NCI-H2227 treated with DMSO at 0.1 percent for 48 hours (cell line): ENCODE measurements at places on chromosomes 3 and 15.

DNA sequence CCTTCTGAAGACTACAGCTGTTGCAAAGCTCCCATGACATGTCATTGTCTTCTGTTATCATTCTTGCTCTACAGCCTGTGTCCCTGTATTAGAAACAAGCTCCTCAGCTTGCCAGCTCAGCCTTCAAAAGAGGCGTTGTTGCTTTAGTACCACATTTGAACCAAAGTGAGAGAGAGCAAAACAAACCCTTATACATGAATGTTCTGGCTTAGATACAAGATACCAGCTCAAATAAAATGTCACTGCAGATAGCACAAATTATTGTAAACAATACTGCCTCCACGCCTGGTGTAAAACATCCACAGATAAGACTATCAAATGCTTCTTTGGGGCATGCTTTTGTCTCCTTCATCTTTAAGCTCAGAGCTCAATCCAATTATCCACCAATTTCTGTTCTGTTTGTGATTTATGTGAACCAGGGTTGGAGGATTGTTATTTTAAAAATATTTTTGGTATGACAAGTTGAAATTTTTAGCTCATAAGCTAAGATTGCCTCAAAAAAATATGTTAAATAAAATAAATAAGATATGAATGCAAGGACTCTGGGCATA lies 403.6 kb upstream of the CDIN1 start:
- no peak for DNase-seq

DNA sequence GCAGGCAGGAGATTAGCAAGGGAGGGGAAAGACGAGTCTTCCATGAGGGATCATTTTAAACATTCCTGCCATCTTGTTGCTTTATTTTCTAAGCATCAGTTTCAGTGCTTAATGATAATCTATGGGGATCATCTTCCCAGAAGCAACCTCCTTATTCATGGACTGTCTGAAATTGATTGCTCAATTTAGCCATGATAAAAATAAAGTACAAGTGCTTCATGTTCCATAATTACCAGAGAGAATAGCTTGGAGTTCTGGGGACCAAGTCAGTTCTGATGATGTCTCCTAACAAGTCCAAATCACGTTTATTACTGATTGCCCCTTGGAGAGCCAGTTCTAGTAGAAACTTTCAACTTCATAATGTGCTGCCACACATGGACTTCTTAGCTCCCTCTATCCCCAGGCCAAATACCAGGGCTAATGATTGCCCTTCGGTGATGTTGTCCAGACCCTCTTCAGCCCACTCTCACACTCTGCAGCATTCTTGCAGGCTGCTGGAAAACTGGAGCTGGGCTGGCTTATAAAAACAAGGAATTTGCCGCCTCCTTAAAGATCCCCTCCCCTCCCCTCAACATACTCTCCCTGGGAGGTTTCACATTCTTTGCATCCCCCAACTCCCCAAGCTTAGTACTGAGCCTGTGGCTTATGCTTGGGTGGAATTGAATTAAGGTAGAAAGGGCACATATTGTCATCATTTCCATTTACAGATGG lies 222.1 kb upstream of the ADAMTS9 start:
- no peak for DNase-seq

GRCh38 chr15:65772930-65773329 lies 19.2 kb downstream of the DENND4A start:
- no peak for DNase-seq

DNA sequence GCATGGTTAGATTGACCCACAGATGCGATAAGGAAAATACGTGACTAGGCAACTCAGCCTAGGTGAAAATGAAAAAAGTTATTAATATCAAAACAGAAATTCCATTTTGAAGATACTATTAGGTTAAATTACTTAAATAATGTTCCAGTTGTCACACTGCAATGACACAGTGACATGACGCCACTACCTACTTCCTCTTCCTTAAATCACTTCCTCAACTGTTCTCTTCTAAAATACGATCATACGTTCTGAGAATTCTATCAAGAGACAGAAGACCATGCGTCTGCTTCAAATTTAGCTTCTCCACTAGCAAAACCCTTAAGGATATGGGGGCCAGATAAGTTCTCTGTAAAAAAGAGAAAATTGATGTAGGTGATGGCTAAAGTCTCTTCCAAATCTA lies 18.2 kb downstream of the CMTM6 start:
- no peak for DNase-seq

GRCh38 chr3:21642433-21642832 lies 108.6 kb downstream of the ZNF385D start:
- DNase-seq, result no peak

GRCh38 chr3:42052132-42052483 lies 39.0 kb upstream of the TRAK1 start:
- DNase-seq, result no peak

- no peak for DNase-seq
Observed at GRCh38 chr15:36805278-36805677, 225.9 kb downstream of the CDIN1 start.

- DNase-seq, result no peak
Observed at GRCh38 chr3:58073301-58074108, 65.3 kb downstream of the FLNB start.

- no peak for DNase-seq
Observed at GRCh38 chr3:42764561-42765295, 8.3 kb downstream of the CCDC13 start.

DNA sequence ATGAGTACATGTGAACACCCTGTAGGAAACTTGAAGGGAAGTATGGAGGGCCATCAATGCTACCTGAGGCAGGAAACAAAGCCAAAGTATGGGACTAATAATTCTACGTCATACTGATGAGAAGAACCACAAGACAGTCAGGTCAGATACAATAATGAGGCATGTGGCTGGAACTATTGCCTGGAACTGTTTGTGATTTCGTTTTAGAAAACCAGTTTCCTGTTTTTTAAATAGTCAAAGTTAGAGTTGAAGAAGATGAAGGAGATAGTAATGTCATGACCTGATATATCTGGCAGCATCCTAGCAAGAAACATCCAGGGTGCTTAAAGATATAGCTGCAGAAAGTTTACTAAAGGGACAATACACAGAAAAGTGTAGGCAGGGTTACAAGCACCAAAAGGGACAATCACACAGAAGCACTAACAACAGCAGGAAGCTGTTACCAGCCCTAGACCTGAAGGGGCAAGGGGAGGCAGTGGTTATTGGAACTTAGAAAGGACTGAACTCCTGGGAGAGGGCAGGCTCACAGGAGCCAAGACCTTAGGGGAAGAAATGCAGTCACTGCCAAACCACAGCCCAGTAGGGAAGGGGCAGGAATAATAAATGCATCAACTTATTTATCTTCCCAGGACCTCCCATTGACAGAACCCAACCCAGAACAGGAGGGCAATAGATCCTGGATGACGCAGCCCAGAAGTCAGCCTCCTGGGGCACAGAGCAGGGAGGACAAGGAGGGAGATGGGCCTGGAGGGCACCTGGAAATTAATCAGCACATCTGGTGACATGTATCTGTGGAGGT lies 302.1 kb upstream of the STT3B start:
- no peak for DNase-seq

DNA sequence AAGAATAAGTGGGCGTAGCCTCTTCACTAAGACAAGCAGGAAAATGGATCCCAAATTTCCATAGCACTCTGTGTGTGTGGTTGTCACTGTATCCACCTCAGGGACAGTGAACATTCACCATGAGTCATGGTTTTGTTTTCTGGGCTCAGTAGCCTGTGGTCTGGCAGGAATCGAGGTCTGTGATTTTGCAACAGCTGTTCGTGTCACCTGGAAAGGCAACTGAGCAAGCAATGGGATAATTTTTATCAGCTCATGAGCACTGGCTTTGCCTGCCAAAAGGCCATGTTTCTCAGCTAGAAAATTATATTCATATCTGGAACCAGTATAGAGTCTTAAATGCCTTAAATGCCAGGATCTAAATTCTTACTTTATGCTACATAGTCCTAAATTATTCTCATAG lies 60.9 kb downstream of the STRIT1 start:
- DNase-seq, result no peak

DNA sequence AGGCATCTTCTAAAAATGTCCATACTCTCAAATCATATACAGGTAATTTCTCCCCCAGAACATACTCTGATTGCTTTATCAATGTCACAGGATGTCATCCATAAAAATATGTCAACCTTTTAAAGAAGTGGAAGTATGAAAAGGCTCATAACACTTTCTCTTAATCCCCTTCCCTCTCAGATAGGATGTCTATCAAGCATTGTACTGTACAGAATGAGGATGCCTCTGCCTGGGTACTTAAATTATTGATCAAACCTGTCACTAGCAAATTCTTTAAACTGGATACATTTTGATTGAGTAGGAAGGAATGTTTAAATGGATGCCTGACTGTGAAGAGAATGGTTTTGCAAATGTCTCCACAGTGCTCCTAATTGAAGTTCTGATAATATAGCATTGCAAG lies 168.7 kb downstream of the EPHA3 start:
- DNase-seq, result no peak

DNA sequence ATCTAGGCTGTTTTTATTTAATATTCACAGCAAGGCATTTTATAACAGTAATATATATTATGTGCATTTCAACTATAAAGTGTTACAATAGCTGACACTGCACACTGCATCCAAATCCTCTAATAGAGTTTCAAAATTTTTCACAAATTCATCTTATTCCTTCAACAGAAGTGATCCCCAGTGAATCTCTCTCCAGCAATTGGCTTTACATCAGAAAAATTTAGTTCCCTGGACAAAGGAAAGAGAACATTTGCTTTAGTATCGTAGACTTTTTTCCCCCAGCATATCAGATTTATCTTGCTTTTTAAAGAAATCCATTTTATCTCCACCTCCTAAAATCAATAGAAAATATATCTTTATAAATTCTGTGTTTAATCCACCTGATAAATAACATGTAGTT lies 868.6 kb downstream of the TBL1XR1 start:
- no peak for DNase-seq

DNA sequence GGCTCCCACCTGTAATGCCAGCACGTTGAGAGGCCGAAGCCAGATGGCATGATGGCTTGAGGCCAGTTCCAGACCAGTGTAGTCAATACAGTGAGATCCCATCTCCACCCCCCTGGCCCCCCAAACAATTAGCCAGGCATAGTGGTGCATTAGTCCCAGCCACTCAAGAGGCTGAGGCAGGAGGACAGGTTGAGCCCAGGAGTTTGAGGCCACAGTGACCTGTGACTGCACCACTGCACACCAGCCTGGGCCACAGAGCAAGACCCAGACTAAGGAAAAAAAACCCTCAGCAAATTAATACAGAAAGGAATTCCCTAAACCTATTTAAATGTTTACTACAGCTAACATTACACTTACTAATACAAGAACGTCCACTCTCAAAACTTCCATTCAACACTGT lies 424.6 kb downstream of the SHQ1 start:
- no peak for DNase-seq

DNA sequence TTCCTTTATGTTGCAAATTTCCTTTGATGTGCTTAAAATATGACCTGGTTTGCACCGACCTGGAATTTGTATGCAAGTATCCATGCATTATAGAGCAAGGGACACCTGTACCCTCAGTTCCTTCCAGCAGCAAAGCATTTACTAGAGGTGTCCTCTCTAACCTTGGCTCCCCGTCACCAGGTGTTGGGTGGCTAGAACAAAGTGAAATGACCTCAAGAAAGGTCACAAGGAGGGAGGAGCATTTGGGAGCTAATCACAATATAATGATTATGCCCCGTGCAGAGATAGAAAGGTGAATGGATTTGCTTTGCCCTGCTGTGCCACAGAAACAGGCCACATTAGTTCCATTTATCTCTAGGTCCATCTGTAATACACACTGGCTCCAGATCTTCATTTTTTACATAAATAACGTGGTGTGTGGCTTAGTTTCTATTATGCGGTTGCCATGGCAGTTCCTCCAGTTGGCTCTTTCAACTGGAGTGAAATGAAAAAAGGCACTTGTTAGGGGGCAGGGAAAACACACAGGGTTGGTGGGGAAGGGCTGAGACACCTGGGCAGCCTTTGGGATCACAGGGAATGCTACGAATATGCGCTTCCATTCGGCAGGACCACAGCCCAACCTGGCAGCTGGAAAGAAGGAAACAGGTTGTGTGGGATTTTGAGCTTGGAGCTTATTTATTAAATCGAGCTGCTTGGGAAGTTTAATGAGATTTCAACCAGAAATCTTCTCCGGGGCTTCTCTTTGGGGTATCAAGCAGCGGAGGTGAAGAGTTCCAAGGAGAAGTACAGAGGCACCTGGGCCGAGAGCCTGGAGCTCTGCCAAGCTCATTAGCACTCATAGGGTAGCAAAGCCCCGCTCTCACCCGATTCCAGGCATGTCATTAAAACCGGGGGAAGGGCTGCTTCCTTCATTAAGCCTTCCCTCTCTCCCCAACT lies 233.5 kb upstream of the ST8SIA2 start:
- peak; percentile 17 for DNase-seq

- DNase-seq, result peak; percentile 19
Observed at GRCh38 chr3:150761831-150762661, 923 bp downstream of the SIAH2 start.

DNA sequence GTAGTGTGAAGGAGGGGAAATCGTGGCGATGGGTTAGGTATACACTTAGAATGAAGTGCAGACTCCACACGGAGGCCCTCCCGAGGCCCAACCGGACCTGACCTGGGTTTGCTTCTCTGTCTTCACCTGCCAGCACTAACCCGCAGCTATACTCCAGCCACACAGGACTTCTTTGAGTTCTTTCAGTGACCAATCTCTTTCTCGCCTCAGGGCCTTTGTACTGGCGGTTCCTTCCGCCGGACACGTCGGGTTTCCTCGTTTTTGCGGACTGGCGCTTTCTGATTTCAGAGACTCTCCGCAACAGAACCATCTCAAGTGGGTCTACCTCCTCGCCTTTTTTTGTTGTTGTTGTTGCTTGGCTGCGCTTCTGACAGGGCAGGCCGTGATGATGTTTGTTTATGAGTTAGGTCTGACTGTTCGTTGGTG lies at the start of gene NEIL1:
TSS of gene NEIL1 (plus strand) at position 244 of the 426 bp plus-strand sequence. CDS start 1,867 bp downstream, outside the sequence.
- DNase-seq, result peak; percentile 8

- DNase-seq, result no peak
Observed at GRCh38 chr3:115087512-115087911, 59.6 kb downstream of the ZBTB20 start.

- DNase-seq, result no peak
Observed at GRCh38 chr15:35958975-35959374, 413.0 kb upstream of the DPH6 start.

DNA sequence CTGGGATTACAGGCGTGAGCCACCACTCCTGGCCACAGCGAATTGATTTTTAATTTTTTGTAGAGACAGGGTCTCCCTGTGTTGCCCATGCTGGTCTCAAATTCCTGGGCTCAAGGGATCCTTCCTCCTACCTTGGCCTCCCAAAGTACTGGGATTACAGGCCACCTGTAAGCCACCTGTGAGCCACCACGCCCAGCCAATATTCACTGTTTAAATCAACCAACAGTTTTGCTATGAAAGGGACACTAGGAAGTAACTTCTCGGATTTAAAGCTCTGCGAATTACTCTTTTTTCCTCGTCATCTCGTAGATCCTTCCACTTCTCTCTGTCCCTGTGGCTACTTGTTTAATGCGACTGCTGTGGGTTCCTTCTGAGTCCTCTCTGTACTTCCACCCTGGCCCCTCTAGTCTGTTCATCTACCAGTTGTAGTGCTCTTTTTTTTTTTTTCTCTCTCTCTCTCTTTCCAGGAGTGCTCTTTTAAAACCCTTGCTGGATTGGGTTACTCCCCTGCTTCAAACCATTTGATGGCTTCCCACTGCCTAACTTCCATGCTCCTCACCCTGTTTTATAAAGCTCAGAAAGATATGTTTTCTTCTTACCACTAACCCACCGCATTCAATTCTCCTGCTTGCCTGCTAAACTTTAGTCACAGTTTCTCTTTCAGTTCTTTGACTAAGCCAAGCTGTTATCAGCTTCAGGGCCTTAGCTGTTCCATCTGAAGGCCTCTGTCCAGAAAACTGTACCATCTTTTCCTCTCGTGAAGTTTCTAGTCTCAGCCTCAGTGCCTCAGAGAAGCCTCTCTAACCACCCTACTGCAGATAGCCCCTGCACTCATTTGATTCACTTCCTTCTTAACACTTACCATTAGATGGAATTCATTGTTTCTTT lies 12.4 kb downstream of the RTF1 start:
- DNase-seq, result no peak
